Esophagus squamous epithelium (tissue), 5 donors: ENCODE measurements at places on chromosomes 12 and 14.

DNA sequence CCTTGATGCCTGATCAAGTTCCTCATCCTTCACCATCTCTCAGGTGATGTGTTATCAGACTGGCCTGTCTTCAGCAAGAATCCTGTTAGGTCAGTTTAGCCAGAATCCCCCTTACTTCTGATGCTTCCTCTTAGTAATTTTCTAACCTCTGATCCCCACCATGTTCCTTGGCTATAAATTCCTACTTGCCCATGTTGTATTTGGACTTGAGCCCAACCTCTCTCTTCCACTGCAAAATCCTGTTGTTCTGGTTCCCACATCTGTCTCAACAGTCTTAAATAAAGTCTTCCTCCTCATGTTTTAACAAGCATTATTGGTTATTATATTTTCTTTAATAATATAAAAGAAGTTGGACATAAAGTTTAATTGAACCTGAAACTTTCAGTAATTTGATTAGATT, 987.8 kb upstream of the USP15 start:
- no peak for DNase-seq

DNA sequence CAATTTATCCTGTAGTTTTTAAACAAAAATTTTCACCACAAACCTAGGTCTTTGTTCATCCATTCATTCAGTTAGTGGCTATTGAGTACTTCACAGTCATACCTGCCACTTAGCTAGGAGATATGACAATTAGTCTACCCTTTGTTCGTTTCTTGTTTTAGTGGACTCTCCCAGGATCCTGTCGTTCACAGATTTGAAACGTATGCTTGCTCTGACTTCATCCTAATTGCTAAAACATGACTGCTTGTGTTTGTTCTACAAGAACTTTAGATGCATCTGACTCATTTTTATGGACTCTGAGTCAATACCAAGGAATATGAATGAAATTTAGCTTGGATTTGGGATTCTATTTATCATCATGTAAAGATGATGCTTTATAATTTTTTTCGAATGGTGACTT, 69.5 kb downstream of the TBC1D30 start:
- no peak for DNase-seq

DNA sequence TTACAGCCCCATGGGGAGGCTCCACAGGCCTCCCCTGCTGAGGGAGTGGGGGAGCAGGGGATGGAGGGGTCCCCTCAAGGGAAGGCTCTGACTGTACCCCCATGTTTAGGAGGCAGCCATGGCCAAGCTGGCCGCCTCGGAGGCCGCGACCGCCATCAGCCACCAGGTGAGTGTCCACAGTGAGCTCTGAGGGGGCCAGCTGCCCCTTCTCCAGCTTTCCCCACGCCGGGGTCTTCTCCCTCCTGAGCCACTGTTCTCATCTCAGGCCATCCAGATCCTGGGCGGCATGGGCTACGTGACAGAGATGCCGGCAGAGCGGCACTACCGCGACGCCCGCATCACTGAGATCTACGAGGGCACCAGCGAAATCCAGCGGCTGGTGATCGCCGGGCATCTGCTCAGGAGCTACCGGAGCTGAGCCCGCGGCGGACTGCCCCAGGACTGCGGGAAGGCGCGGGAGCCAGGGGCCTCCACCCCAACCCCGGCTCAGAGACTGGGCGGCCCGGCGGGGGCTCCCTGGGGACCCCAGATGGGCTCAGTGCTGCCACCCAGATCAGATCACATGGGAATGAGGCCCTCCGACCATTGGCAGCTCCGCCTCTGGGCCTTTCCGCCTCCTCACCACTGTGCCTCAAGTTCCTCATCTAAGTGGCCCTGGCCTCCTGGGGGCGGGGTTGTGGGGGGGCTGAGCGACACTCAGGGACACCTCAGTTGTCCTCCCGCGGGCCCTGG, 13.6 kb downstream of the ACADS start:
- DNase-seq = no peak

GRCh38 chr12:75623631-75624154, 112.3 kb upstream of the KRR1 start:
- DNase-seq = no peak

- no peak for DNase-seq
Observed at GRCh38 chr12:64825143-64826021, 935 bp downstream of the TBC1D30 start.

DNA sequence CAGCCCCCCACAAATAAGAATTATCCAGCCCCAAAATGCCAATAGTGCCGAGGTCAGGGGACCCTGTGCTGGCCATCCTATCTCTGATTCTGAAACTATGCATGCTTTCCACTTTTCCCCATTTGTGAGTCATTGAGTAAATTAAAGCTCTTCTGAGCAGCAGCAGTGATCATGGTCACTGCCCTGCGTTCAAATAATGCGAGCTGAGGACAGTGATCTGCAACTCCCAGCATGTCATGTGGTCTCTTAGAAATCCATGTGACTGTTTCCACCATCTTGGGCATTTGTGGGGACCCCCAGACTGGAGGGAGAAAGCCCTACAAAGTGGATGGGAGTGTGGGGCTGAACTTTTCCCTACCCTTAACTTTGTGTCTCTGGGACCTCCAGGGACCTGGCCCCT, 53.8 kb downstream of the C14orf132 start:
- no peak for DNase-seq
